Nucleus accumbens (tissue), 56 donors: ENCODE measurements at places on chromosomes 16 and 17.
A peak's percentile ranks its signal among the peaks of the same experiment; 100 is the strongest.

GRCh38 chr17:14747603-14747950 is 446.7 kb downstream of the HS3ST3B1 start:
- DNase-seq: no peak

- no peak for DNase-seq
Observed at GRCh38 chr17:2707721-2708584, 3.6 kb downstream of the CLUH start.

GRCh38 chr17:55295411-55296170 is 30.8 kb downstream of the HLF start:
- DNase-seq: no peak

DNA sequence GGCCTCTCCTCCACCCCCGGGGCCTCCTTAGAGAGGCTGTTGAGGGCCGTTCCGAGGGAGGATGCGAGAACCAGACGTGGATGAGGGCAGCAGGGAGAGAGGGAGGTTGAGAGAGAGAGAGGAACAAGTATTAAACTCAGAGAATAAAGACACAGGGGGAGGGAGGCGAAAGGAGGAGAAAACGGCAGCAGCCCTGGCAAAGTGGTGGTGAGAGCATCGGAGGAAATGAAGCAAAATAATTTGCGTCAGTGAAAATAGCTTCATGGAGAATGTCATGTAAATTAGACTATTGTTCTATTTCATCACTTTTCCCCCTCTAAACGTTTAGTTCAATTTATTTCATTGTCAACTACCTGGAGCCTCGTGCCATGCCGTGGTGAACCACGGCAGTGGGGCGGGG is 38.0 kb downstream of the PIPOX start:
- DNase-seq: peak; percentile 17

DNA sequence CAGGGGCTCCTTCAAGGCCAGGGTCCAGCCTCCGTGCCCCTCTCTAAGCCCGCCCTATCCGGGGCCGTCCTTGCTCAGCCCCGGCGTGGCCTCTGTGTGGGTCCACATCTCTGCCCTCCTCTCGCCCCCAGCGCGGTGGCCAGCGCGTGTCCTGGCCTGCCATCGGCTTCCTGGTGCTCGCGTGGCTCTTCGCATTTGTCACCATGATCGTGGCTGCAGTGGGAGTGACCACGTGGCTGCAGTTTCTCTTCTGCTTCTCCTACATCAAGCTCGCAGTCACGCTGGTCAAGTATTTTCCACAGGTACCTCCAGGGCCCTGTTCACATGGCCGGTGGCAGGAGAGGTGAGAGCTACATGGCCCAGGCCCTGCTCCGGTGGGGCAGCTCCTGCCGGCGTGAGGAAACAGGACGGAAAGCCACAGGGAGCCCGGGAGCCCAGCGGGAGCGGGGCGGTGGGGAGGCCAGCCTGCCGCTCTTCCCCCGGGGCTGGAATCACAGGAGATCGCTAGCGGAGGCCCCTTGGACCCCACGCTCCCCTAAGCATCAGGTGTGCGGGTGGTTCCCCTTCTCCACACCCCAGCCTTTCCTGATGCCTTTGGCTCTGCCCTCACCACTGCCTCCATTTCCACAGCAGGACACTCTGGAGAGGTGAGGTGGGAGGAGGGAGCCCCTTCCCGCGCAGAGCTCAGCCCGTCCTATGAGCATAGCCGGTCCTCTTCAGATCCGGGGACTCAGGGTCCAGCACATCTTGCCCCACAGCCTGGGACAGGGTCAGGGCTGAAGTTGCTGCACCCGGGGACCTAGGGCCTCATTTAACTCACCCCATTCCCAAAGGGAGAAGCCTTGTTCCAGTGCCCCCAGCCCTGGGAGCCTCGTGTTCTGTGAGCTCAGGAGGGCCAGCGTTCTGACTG is 10.2 kb downstream of the TAX1BP3 start:
- DNase-seq: no peak

DNA sequence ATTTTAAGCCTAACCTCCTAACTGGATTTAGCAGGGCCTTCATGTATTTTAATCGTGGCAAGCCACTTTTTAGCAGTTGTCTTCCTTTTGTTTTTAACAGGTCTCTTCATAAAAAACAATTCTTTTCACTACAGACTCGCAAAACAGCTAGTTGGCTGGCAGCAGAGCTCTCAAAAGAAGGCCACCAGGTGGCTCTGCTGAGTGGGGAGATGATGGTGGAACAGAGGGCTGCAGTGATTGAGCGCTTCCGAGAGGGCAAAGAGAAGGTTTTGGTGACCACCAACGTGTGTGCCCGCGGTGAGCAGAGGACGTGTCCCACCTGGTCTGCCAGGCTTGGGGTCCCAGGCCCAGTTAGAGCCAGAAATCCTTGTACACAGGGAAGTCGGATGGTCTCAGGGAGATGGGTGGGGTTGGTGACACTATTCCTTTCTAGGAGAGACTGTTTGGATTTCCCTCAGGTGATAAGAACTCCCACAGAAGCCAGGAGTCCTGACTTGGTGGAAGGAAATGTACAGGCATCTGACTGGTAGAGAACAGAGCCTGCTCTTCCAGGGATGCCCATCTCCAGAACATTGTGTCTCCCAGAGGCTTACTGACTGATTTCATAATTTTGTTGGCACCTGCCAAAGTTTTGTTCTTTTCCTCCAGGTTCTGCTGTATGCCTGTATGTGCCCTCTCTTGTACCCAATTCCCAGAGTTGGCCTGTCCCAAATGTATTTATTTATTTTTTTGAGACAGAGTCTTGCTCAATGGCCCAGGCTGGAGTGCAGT is 14.9 kb upstream of the DDX19A start:
- DNase-seq: peak; percentile 19

DNA sequence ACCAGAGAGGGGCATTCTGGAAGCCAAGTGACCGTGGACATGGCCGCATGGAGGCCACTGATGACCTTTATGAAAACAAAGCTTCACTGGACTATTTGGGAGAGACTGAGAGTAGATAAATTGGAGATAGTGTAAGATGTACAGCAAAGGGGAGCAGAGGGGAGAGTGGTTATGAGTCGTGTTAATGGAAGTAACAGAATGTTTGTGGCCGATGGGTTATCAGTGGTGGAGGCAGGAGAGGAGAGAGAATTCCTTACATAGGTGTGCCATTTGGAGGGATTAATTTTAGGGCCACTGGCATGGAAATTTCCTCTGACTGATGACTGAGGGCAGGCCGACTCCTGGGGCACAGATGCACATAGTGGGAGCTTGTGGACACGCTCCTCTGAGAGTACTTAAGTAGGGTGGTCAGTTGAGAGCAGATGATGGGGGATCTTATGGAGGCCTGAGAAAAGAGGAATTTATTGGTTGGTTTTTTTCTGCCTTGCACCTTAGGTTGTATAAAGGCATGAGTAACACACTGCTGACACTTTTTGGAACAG is 19.2 kb downstream of the PRPSAP2 start:
- no peak for DNase-seq
